ENCODE measurements at places on chromosomes 11 and 22.

DNA sequence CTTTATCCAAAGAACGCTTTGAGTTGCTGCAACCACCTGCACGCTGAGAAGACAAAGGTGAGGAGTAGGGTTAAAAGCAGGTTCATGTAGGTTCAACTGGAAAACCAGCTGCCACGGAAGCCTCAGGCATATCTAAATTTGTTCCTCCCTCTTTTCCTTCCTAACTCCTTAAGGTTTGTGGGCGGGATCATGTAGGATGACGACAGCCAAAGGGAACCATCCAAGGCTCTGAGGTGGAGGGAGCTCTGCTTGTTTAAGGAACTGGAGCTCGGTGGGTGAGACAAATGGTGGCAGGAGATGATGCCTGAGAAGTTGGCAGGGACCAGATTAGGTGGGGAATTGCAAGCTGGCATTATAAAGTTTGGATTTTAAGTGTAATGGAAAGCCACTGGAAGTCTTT, 60.3 kb downstream of the SPON1 start:
- DNase-seq = no peak

- no peak for DNase-seq
These were observed 3.7 kb downstream of the SERPIND1 start for GRCh38 chr22:20777420-20778177.

GRCh38 chr22:38817196-38817595, 23.3 kb upstream of the DNAL4 start:
- DNase-seq = no peak

DNA sequence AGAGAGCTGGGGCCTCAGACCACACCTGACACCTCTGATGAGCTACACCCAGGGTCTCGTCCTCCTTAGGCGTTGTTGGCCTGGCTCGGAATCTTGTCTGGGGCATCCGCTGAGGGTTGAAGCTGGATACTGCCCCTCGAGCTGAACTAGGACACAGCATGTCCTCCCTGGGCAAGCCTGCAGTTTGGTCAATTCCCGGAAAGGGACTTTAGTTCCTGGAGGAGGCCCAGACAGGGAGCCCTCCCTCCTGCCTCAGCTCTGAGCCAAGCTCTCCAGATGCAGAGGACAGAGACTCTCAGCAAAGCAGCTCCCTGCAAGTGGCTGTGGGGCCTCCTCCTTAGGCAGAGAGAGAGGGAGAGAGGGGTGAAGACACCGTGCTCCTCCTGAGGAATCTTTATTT, 4.9 kb downstream of the APOL3 start:
- no peak for DNase-seq

DNA sequence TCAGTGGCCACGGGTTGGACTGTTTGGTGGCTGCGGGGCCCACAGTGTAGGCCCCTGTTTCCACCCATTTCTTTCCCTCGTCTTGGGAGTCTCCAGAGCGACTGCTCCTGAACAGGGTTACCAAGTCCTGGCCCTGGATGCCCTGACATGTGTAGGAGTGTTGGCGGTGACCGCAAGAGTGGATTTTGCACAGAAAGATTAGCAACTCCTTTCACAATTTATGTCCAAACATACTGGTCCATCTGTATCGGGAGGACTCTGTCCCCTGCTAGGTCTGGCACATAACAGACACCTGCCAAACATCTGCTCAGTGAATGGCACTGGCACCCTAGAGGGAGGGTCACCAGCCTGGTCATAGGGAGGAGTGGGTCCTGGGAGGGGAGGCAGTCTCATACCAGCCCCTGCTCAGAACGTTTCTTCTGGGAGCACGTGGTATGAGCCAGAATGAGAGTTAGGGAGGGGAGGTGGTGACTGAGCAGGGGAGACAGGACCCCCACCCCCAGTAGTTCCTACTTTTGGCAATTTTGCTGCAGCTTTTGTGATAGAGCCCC, 3.4 kb upstream of the APOA1 start:
- DNase-seq = no peak

GRCh38 chr11:132535830-132536229, 996.5 kb downstream of the OPCML start:
- DNase-seq = no peak

GRCh38 chr11:72425053-72425980, 9.0 kb downstream of the CLPB start:
- no peak for DNase-seq

DNA sequence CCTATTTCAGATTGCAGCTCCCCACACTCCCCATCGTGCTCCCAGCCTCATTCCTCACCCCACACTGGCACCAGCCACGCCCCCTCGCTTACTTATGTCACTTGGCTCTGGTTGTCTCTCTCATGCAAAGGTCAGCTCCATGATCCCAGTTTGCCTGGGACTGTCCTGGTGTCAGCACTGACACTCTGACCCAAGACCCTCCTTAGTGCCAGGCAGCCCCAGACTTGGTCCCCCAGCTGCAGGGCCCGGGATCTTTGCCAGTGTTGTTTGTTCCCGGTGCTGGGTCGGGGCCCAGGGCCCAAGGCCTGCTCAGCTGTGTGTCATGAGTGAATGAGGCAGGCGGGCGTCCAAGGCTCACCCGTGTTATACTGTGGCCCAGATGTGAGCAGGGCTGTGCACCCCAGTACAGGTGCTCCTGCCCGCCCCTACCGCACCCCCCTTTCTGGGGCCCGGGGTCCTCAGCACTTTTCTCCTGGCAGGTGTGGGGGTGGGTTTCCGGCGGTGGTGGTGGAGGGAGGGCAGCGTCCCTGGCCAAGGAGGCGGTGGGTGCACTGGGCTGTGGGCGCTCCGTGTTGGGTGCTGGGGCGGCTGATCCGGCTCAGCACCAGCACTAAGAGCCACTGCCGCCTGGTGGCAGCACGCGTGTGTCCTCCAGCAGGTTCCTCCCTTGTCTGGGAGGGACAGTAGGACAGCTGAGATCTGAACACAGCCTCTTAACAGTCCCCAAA, 19.5 kb downstream of the IL17REL start:
- DNase-seq = peak; percentile 50

DNA sequence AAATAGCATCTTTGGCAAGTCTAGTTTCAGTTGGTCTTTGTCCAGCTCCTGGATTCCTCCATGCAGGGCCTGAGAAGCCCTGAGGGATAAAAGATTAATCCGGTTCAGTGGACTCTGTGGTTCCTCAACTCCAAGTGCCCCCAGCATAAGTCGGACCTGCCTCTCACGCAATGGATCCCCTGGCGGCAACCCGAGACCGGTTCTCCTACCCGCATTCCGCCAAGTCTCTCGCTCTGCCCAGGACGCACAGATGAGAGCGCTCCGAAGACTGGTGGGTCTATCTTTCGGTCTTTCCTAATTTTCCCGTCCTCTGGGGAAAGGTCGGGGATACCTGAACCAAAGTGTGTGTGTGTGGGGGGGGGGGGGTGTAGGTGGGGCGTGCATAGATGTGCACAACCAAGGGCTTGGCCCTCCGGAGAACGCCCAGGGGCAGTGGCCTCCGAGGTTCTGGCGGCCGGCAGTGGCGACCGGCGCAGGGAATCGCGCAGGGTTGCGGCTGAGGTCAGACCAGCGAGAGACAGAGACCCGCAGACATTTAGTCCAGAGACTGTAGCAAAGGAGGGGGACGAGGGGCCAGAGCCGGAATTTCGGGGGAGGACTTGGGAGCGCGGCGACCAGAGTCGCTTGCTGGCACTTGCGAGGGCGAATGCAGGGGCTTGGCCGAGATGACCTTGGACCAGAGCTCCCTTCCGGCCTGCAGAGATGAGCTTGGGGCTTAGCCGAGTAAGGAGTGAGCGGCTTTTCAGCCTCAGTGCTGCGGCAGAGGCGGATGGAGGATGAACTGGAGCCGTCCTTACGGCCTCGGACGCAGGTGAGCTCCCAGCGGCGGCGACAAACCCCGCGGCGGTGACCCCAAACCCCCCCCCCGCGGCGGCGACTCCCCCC, 712 bp upstream of the SLC2A11 start:
- DNase-seq = no peak

DNA sequence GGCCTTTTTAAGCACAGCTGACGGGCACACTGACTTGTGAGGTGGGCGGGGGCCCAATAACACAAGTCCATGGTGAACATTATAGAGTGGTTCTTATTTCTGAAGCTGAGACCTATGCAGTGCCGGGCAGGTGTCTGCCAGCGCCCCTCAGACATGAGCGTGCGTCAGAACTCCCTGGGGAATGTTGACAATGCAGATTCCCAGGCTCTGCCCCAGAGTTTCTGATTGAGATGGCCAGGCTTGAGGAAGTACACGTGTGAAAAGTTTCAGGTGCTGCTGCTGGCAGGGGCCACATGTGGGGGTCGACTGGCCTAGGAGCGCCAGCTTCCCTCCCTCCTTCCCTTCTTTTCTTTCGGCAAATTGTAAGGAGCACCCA, 46.2 kb downstream of the TPCN2 start:
- DNase-seq = no peak

DNA sequence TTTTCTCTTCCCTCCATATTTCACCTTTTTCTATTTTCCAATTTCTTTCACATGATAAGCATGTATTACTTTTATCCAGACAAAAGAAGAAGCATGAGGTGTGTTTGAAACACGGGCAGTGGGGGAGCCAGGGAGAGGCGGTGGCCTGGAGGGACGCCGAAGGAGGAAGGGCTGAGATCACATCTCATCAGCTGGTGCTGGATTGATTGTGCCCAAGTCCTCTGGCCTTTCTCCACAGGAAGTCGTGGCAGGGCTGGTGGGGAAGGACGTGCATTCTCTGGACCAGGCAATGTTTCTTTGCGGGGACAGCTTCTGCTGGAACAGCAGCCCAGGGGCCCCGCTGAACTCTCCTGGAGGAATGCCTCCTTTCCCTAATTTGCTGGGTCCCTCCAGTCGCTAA, 82.9 kb downstream of the MIAT start:
- DNase-seq = no peak

DNA sequence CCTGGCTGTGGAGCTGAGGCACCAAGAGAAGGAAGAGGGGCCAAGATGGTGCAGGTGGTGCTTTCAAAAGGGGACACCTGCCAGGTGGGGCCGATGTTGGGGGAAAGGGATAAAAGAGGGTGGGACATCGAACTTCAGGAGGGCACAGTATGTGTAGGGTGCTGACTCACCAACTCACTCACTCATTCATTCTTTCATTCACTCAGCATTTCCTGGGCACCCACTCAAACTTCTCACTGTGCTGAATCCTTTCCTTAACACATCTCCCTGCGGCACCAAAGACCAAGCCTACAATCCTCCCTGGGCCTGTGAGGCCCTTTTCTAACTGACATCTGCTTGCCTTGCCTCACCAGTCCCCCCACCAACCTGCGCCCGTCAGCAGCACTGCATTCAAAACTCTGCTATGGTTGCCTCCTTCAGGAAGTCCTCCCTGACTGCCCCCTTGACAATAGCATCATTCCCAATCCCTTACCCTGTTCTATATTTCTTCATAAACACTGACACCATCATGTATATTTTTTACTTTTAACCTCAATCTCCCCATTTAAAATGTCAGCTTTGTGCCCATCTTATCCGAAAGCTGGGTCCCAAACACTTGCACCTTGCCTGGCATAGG, 246.6 kb downstream of the MN1 start:
- no peak for DNase-seq

DNA sequence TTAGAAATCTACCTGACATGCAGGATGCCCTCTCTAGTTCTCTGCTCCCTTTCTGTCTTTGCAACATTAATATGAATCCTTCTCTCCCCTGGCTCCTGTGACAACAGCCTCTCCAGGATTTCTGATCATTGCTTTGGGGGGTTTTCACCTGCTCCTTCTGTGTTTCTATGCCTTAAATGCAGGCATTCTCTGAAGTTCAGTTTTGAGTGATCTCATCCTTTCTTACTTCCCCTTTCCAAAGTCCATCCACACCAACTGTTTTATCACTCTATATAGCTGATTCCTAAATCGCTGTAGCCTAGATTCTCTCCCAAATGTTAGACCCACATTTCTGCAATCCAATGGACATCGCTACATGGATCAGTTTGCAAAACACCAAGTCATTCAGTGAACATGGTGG, 330.7 kb upstream of the NCAM1 start:
- DNase-seq = no peak

Data from stimulated activated CD4-positive, alpha-beta T cell treated with anti-CD3 and anti-CD28 coated beads, Interleukin-1b, Interleukin-23, amount 100 ng/mL, for 1 hour (primary cell).